ENCODE measurements at places on chromosomes 1 and 21. TPM values are rescaled to one million over a fixed set of nuclear protein-coding genes. Genes with fewer than 3 reads are reported as not detected.

DNA sequence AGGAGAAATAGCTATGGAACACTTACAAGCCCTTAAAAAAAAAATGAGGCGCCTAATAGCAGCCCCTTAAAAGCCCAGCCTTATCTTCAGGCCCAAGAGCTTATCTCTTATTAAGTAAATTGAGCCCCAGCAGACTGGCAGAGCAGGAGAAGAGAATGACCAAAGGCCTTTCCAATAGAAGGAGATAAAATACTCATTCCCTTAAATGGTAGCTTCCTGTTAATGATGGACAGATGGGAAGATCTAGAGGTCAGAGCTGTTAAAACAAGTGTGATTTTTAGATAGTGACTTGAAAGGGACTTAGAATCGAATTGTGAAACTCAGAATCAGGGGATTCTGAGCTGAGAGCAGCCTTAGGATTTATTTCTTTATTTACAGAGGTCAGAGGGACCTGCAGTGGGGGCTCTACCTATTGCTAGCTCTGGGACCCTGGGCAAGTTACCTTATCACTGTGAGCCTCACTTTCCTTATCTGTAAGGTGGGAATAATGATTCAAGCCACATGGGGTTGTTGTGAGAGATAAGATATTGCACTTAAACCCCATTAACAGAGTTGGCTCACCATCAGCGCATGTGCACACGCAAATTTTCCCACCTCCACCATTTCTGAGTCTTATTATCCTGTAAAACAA is 101.3 kb upstream of the C8B start:
- DNase-seq = no peak

- DNase-seq = no peak
Measured at GRCh38 chr1:216937491-216937890, 214.3 kb upstream of the ESRRG start.

DNA sequence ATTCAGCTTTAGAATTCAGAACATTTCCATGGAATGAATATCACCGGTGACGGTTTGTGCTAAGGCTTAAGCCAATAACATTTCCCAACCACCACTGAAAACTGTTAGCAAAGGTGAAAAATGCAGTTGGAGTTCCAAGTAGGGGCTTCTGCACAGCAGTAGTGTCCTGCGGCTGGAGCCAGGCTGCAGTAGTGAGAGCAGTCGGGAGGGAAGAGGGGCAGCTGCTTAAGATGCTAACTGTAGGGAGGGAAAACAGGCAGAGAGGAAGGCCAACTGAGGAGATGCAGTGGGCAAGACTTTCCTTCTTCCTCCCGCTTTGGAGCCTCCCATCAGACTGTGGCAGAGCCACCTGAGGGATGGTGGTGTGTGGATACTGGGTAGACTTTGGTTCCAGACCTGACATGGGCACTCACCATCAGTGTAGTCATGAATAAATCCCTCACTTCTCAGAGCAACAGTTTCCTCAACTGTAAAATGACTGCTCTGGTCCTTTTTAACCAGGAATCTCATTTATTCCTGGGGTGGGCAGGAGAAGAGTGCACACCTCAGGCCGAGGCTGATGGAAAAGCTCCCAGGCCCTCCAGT is 3.2 kb downstream of the F3 start:
- no peak for DNase-seq

GRCh38 chr1:90133133-90133532 is 138.2 kb downstream of the ZNF326 start:
- DNase-seq = no peak

- no peak for DNase-seq
Measured at GRCh38 chr1:90186506-90187322, 191.8 kb downstream of the ZNF326 start.

- no peak for DNase-seq
Measured at GRCh38 chr1:34013958-34014737, 150.3 kb downstream of the HMGB4 start.

DNA sequence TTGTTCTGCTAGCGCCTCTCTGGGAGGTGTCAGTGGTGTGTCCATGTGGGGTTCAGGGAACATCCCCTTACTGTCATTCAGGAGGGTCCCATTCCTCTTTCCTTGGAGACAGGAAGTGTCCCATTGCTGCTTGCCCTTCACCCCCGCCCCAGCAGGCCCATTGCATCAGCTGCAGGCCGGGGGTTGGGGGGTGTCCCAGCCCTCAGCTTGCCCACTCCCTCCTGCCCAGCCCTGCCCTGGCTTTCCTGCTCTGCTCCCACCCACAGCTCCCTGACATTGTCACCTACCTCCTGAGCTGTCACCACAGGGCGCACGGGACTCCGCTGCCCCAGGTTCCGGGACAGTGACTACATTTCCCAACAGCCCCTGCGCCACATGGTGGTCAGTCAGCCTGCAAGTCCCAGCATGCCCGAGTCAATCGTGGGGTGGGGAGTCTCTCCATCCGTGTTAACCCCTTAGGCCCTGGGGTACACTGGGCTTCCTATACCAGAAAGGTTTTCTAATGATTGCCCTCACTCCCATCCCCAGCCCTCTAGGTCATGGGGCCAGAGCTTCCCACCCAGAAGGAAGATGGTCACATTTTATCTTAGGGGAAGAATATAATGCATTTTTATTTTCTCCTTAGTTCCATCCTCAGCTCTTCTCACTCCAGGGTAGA is at the start of gene INPP5B:
Gene INPP5B, minus strand, starts transcription at position 351 of the 658 bp plus-strand sequence. CDS start 745 bp downstream, outside the sequence.
- DNase-seq = peak; percentile 61

DNA sequence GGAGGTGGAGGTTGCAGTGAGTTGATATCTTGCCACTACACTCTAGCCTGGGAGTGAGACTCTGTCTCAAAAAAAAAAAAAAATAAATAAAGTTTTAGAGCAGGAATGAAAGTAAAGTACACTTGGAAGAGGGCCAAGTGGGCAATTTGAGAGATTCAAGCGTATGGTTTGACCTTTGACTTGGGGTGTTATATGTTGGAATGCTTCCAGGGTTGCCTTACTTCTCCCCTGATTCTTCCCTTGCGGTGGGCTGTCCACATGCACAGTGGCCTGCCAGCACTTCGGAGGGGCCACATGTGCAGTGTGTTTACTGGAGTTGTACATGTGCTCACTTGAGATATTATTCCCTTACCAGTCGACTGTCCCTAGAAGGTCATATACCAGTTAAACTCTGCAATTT is 295.5 kb upstream of the PROX1 start:
- DNase-seq = no peak

DNA sequence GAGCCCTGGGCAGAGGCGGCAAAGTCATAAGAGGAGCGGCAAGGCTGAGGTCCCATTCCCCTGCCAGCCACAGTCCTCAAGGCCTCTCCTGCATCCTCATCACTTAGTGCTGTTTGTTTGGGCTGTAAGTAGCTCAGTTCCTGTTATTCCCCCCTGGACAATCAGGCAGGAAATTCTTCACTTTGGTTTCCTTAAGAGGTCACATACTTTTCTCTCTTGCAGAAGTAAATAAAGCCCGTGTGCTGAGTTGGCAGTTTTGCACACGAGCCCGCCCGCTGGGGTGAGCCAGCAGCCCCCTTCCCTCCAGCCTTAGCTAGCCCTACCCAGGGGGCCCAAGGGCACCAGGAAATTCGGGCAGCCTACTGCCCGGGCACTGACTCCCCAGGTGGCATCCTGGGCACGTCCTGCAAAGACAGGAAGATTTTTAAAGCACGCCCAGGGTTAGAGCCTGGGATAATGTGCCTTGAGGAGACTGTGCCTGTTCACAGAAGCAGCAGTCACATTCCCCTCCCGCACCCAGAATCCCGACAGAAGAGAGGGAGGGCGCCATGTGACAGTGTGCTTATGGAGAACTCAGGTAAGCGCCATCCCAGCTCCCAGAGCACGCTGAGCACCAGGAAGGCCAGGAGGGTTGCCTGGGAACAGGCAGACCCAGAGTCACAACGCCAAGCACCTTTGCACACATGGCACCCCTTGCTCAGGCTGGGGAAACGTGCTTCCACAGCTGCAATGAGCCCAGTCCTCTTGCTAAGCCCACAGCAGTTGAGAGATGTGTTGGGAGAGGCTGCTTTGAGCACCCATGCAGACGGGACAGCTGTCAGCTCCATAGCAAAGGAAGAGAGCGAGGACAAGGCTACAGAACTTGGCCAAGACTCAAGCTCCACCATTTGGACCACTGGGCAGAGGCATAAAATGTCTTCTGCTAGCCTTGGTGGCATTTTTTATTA is 144.5 kb upstream of the TMEM51 start:
- DNase-seq = no peak

DNA sequence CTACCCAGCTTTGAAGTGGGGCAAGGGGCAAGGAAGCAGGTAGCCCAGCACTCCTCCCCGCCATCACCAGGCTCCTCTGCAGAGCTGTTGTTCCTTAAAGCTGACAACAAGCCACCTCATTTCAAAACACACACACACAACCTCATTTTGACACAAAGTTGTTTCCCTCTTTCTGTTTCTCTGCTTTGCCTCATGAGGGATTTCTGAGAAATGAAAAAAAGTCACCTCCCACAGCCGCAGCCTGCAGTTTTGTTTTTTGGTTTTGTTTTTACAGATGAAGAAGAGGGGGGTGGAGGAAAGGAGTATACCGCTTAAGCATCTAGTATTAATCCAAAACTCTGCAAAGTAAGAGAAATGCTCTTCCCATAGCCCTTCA is 12.1 kb downstream of the MCL1 start:
- no peak for DNase-seq

DNA sequence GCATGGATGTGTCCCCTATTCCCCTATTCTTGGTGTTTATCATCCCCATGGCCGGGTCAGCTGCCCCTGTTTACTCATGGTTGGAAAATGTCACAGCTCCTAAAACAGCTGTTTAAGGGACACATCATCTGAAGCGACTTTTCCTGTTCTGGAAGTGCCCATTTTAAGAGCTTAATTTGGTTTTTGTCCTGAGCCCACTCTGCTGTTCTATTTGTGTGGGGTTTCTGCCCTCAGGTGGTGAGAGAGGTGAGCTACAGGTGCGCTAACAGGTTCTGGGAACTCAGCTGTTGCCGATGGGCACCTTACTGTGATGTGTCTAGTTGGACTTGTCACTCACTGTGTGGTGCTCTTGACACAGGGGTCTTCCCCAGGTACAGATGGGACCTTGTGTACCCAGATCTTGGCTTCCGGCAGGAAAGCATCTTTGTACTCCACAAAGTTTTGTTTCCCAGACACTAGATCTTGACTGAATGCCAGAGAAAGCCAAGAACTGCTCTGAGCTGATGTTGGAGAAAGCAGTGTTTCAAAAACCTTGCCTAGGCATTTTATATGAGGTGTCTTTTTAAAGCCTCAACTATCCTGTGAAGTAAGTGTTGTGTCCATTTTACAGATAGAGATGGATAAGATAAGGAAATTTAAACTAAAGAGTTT is 59.0 kb upstream of the CD1D start:
- DNase-seq = no peak

- DNase-seq = no peak
Measured at GRCh38 chr21:39173716-39174680, 9.3 kb downstream of the PSMG1 start.

GRCh38 chr1:3390291-3390690 is 64.2 kb upstream of the ARHGEF16 start:
- no peak for DNase-seq

- DNase-seq = no peak
Measured at GRCh38 chr1:50271968-50272578, 151.2 kb downstream of the DMRTA2 start.

- no peak for DNase-seq
Measured at GRCh38 chr1:31409946-31410858, 2.8 kb upstream of the SERINC2 start.

- DNase-seq = no peak
Measured at GRCh38 chr1:248825136-248825535, 579 bp downstream of the SH3BP5L start.

- DNase-seq = no peak
Measured at GRCh38 chr1:115239148-115239422, 99.0 kb downstream of the NGF start.

GRCh38 chr1:160149233-160149632 is 2.2 kb upstream of the ATP1A4 start:
- DNase-seq = no peak

- DNase-seq = no peak
Measured at GRCh38 chr1:116203181-116203723, 92.1 kb downstream of the MAB21L3 start.

- DNase-seq = no peak
Measured at GRCh38 chr1:39639305-39640130, at the start of gene HEYL. TSS of gene HEYL (minus strand) at chr1:39639643. CDS start at chr1:39639625, 18 bp downstream.

GRCh38 chr1:46137916-46138315 is 5.5 kb upstream of the PIK3R3 start:
- no peak for DNase-seq

DNA sequence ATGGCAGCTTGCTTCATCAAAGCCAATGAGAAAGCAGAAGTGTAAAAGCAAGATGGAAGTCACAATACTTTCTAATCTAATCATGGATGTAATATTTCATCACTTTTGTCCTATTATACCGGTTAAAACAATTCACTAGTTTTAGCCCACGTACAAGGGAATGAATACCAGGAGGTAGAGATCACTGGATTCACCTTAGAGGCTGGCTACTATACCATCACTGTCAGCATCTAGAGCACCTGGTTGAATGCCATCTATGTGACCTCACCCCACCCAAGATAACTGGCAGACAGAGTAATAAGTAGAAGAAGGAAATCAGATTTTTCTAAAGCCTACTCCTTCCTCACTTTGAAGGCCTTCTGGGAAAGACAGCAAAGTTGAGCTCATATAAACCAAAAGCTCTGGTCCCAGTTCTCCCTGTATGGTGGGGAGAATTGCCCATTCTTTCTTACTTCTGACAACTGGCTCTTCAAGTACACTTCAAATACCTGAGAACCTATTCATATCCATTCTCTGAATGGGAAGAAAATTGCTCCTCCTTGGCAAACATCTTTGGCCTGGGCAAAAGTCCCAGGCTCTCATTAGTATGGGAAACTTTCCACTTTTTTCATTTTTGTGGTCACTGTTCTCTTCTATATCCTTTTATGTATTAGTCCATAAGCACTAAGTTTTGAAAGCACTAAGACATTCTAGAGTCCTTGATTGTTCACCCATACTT is 24.8 kb downstream of the HSD3B1 start:
- DNase-seq = no peak

- no peak for DNase-seq
Measured at GRCh38 chr1:19372136-19372514, 60.0 kb downstream of the SLC66A1 start.

- no peak for DNase-seq
Measured at GRCh38 chr1:66381621-66382275, 152.2 kb upstream of the SGIP1 start.

- no peak for DNase-seq
Measured at GRCh38 chr1:209661071-209661470, 8.8 kb upstream of the LAMB3 start.

DNA sequence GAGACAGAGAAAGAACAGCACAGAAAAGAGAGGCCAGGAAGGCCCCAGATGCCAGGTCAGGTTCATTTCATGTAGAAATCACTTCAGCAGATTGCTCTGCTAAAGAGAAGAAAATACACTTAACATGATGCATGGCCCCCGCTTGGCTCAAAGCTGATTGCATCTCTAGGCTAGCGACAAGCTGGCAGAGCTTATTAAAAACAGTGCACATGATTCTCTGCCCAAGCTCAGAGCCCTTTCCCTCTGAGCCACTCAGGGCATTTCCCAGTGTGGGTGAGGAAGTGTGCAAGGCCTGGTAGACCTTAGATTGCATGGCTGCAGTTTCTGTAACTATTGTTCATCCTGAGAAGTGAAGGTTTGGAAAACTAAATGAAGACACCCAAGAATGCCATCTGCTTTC is 3.3 kb upstream of the CAPN9 start:
- DNase-seq = no peak

The WDR64 gene
- polyA plus RNA-seq = 0.37 TPM

The GADD45A gene
- 15.9 TPM for polyA plus RNA-seq

The SPATA45 gene
- polyA plus RNA-seq = not detected

The TFF2 gene
- polyA plus RNA-seq = not detected

The NUAK2 gene
- 0.49 TPM for polyA plus RNA-seq

The RIPPLY3 gene
- polyA plus RNA-seq = 0.11 TPM

The CD84 gene
- 1.5 TPM for polyA plus RNA-seq
